H54 (cell line): ENCODE measurements at places on chromosomes 4 and X.

- no peak for DNase-seq
These were observed 16.8 kb upstream of the IRAK1 start for GRCh38 chrX:154036513-154036912.

DNA sequence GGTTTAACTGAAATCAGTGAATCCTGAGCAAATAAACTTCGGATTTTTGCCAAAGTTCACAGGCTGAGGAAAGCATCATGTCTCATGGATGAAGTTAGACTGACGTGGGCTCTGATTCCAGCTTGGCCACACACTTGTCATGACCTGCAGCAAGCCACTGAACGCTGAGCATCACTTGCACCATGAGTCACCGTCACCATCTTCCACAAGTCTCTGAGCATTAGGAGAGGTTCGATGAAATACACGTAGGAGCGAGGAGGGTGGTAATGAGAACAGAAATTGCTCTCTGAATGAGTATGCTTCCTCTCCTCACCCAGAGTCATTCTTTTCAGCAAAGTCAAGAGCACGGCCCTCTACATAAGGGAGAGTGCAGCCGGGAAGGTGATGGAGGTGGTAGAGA is 3.8 kb upstream of the TRIML2 start:
- DNase-seq, result no peak

- no peak for DNase-seq
These were observed 11.9 kb downstream of the HTT-AS start for GRCh38 chr4:3062471-3062870.

GRCh38 chrX:140815868-140816267 is 106.3 kb downstream of the LINC00632 start:
- no peak for DNase-seq

DNA sequence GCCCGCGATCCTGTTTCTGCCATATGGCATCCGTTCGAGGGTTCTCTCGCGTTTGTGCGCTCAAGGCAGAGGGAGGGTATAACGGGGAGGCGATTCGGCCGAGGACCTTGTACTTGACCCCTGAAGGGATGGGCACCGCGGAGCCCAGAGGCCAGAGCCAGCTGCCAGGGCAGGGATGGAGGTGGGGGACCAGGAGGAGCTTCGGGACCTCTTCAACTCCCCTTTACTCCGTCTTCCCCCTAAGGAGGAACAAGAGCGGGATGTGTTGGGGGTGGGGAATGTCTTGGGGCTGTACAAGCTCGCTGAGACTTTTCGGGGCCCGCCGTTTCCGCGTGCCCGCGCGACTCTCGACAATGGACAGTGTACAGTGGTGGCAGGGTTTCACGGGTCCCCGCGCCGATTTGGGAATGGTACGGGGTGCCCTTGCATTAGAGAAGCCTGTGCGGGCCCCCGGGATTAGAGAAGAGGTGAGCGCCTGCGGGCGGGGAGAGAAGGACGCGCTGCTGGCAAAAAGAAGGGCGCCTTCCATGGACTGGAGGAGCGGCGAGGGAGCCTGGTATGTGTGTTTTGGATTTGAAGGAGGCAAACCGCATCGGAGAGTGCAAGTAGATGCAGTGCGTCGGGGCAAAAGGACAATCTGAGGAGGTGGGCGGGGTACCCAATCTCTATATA is 760 bp downstream of the UGT8 start:
- no peak for DNase-seq

DNA sequence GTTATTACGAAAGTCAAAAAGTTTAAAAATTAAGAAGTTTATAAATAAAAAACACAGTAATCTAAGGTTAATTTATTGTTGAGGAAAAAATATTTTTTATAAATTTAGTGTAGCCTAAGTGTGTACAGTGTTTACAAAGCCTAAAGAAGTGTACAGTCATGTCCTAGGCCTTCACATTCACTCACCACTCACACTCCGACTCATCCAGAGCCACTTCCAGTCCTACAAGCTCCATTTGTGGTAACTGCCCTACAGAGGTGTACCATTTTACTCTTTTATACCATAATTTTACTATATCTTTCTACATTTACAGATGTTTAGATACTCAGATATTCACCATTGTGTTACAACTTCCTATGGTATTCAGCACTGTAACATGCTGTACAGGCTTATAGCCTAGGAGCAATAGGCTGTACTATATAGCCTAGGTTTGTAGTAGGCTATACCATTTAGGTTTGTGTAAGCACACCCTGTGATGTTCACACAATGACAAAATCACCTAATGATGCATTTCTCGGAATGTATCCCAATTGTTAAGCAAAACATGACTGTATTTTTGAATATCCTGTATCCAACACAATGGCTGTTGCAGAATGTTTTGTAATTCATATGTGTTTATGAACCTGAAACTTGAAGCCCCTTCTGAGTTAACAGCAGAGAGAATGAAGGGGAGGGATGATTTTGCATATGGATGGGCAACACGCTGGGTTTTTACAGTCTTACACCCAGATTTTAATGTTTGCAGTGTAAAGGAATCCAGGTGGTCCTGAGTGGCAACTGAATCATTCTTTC is 3.1 kb downstream of the PPBP start:
- DNase-seq, result no peak

GRCh38 chr4:25448379-25449109 is 71.5 kb downstream of the ANAPC4 start:
- no peak for DNase-seq

- DNase-seq, result no peak
These were observed 137.4 kb downstream of the GRIA2 start for GRCh38 chr4:157357887-157358286.

DNA sequence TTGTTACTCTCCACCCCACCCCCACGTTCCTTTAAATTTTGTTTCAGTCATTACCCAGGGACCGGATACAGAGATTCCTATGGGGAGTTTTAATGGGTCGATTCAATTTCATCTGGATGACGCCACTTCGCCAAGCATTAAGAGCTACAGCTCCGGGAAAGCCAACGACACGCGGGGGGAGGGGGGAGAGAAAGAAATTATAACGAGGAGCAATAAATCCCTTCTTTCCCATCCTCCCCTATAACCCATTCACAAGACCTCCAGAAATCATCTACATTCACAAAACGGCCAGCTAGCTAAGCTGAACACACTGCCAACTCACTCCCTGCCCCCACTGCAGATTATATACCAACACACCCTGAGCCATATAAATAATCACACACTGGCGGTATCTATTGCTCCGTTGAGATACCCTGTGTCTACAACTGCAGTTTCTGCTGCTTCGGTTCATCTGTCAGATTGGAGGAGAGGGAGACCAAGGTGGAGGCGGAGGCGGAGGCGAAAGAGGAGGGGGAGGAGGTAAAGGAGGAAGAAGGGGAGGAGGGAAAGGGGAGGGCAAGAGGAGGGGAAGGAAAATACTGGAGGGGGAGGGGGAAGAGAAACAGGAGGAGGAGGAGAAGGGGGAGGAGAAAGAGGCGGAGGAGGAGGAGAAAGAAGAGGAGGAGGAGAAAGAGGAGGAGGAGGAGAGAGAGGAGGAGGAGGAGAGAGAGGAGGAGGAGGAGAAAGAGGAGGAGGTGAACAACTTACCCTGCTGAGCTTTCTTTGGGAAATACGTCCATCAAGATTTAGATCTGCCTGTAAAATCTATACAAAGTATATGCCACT is 113.9 kb upstream of the VAMP7 start:
- peak; percentile 25 for DNase-seq

DNA sequence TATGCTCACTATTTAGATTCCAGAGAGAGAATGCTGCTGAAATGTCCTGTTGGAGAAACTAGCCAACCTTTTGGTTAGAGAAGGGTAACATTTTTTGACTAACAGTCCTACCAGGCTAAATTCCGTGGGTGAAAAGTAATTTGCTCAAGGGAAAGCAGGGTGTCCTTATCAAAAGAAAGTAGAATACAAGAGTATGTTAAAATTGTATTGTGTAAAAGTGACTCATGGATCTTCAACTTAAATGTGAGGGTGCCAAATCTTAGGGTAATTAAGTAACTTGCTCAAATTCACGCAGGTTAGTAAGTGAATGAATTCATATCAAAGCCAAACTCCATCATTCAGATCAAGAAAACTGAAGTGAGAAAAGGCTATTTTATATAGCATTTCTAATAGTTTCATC is 81.7 kb downstream of the PCDH7 start:
- DNase-seq, result no peak

DNA sequence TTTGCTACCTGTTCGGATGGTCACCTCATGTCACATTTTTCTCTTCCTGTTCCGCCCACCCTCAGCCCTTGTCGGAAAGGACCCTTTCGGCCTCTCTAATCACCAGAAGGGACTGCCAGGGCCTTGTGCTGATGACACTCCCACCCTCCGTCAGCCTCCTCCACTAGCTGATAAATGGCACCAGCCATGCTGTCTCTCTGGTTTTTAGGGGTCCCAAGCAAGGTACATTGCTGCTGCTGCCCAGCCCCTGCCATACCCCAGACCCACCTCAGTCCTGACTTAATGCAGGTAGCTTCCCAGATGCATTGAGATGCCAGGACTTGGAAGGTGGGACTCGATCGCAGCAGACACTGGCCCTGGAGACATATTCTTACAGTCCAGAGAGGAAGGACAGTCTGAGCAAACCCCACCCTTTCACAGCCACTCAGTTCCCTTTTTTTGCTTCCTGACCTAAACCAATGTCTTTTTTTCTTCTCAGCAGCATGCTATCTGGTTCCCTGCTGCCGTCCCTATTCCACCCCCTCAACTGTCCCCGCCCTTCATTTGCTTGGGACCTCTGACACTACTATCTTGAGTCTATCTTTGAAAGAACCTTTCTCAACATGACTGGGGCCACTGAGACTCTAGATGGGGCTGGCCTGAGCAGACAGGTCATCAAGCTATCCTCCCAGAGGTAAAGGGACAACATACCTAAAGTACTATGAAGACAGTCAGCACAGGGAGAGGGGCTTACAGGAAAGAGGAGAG is at the start of gene BTK:
Gene BTK (minus strand): TSS at position 397 of the 747 bp plus-strand sequence. CDS start 10,907 bp downstream, outside the sequence.
- DNase-seq, result no peak

DNA sequence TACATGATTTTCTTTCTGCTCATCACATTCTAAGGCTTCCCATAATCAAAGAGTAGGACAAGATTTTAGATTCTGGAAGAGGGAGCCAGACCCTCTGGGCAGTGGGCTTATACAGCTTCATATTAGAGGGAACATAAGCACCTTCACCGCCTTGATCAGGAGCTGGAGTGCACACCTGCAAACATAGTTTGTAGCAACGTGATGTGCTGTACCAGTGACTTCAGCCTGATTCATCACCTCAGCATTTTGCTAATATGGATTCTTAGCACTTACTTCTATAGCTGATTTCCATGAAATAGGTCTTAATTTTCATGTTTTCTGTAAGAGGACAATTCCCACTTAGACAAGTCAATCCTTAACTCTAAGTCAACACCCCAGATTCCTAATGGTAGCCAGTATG is 36.7 kb downstream of the PCDH18 start:
- DNase-seq, result no peak

DNA sequence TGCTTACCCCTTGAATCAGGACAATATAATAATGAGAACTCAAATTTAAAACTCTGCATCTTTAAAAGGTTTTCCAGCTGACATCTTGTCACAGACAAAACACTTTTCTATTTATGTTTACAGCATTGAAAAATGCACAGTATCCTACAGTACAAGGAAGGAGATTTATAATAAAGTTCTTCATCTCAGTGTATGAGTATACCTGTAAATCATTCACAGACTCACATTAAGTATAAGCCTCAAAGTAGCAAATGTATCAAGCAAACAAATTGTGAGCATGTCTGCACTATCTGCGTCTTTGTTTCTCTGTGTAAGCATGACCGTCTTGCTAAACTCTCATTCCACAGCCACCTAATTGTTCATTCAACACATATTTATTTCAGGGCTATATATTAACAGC is 52.8 kb downstream of the PPP1R2C start:
- no peak for DNase-seq

- DNase-seq, result no peak
These were observed 244 bp downstream of the EIF2S3 start for GRCh38 chrX:24055043-24055356.

GRCh38 chrX:105150557-105150956 is 69.9 kb downstream of the TEX13A start:
- no peak for DNase-seq

- DNase-seq, result no peak
These were observed 225.8 kb upstream of the GIMD1 start for GRCh38 chr4:106594291-106594952.

DNA sequence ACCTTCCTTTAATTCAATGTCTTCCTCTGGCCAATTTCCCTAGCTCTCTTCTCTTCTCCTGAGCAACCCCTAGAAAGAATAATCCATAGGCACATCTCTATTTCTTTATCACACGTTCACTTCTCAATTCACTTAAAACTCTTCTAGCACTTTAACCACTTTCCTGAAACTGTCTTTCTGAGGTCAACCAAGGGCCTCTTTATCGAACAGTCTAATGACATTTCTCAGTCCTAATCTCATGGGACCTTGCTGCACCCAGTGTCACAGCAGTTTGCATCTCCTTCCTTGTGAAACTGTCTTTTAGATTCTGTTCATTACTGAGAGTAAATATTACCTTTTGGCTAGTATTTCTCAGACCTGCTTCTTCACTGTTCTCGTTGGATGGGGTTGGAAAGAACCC is 285.3 kb upstream of the RASGEF1B start:
- DNase-seq, result no peak

DNA sequence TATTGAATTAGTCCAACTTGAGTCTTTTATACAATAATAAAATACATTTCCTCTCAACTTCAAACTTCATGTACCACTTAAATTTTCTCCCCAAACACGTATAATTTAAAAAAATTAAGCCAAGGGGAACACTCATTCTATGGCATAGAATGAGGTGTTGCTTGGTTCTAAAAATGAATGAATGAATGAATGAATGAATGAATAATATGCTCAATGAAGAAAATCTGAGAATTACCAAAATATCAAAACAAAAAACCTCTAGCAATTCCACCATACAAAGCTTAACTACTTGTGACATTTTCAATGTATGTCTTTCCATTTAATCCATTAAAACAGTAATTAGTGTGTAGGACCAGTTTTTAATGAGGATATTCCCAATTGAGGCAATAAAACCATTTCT is 62.7 kb upstream of the PLAC8 start:
- DNase-seq, result no peak

DNA sequence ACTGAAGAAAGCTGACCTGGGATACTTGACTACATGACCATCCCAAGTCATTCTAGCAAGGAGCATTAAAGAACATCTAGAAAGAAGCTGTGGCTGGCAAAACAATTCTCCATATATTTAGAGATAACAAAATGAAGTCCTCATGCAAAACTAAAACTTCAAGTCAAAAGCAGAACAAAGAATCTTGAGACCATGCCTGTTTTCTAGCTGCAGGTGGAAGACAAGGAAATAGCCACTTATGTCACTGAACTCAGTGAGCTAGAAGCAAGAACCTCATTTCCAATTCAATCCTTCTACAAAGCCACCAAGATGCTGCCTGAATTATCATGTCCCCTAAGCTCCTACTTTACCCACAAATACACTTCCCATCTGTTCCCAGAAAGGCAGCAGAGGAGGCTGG is 13.8 kb downstream of the USP46 start:
- no peak for DNase-seq

DNA sequence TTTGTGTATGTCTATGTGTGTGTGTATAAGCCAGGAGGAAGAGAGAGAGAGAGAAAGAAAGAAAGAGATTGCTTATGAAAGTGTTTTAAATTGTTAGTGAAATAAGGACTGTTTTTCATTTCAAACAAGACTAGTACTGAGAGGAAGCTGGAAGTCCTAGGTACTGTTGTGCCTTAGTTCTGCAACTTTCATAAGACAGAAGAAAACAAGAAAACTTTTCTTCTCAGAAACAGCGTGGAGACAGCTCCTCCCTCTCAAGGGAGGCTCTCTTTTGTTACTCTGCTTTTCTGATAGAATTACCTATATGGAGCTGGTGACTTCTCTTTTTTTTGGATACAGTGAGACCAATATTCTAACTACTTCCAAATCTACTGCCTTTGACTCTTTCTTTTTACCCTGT is 62.5 kb downstream of the BANK1 start:
- no peak for DNase-seq
